ENCODE measurements at places on chromosomes 16 and 17.

- DNase-seq: no peak
Measured at GRCh38 chr16:89359264-89360147, 130.9 kb downstream of the ANKRD11 start.

- no peak for DNase-seq
Measured at GRCh38 chr16:24850289-24850938, 4.7 kb downstream of the SLC5A11 start.

DNA sequence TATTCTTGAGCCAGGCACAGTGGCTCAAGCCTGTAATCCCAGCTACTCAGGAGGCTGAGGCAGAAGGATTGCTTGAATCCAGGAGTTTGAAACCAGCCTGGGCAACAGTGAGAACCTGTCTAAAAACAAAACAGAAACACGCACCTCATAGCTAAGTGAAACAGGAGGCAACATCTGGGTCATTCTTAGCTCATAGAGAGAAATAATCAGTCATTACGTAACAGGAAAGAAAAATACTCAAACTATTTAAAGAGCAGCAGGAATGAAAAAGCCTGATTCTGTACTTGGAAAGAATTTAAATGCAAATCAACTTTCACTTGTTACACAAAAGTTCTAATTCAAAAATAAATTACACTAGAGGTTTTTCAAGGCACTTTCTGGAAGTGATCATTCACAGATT, 17.2 kb downstream of the CHCT1 start:
- DNase-seq: no peak

DNA sequence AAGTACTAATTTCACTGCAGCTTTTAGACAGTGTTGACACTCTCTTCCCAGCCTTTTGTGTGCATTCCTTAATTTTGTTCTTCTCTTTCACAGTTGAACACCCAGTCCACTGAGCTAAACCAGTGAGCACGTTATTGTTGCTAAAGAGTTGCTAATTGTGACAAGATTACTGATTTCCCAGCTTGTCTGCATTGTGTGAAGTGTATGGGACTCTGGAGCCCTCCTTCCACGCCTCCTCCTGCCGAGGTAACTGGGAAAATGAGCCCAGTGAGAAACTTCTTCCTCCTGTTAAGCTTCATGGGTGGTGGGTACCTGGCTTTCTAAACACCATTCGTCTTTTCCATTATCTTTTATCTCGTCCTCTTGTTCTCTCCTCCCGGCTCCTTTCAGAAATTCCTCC, 29.8 kb upstream of the DNAH17 start:
- DNase-seq: no peak

- DNase-seq: no peak
Measured at GRCh38 chr16:83933885-83934683, 19.0 kb upstream of the OSGIN1 start.

DNA sequence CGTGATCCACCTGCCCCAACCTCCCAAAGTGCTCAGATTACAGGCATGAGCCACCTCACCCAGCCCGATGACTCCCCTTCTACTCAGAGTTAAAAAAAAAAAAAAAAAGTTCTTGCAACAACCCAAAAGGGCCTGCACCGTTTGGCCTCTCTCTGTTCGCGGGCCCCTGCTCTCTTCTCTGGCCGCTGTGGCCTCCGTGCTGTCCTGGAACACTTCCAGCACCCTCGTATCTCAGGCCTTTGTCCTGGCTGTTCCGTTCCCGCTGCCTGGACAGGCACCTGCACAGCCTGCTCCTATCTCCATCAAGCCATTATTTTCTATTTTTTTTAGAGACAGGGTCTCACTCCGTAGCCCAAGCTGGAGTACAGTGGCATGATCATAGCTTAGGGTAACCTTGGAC, 10.8 kb downstream of the MYO1C start:
- DNase-seq: no peak

GRCh38 chr16:8739989-8740704, 57.3 kb downstream of the TMEM186 start:
- no peak for DNase-seq

- DNase-seq: no peak
Measured at GRCh38 chr17:78180083-78180482, 6.8 kb downstream of the TK1 start.

GRCh38 chr16:14365200-14365851, 264.7 kb downstream of the PARN start:
- DNase-seq: no peak

GRCh38 chr17:17963066-17963465, 9.1 kb downstream of the TOM1L2 start:
- no peak for DNase-seq

- DNase-seq: no peak
Measured at GRCh38 chr16:11481987-11482386, 104.7 kb downstream of the LITAF start.

DNA sequence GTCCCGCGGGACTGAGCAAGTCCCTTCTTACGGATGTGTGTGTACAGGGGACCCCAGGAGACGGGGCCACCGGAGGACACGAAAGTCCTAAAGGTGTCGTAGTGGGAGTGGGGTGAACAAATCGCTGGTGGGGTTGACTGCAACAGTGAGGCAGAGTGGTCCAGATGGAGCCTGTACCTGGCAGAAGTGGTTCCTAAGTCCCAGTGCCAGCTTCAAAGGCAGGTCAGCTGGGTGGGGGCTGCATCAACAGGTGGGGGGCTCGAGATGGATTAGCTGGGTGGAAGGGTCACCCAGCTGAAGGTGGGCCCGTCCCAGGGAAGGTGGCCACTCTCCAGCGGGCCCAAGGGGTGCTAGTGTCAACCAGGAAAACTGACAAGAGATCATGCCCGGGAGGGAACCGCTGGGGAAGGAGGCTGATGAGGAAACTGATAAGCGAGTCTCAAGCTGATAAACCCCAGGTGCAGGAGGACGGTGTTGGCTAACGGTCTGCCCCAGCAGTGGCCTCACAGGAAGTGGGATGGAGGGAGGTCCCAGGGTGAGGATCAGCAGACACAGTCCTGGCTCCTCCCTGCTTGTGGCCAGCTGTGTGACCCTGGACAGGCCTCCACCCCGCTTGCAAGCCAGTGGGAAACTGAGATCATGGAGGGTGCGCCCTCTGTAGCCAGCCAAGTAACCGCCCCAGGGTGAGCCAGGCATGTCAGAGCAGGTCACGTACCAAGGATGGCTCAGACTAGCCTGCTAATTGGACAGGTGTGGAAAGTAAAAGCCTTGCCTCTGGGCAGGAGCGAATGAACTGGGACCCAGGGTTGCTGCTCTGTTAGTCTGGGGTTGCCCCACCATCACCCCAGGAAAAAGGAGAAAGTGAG, 1.0 kb downstream of the ORAI3 start:
- DNase-seq: no peak

GRCh38 chr16:85626191-85626981, 13.3 kb downstream of the GSE1 start:
- no peak for DNase-seq

All from cortex of kidney (tissue), 1 donor.